HT-29 (cell line): ENCODE measurements at places on chromosomes 7 and 10. TPM values are rescaled to one million over a fixed set of nuclear protein-coding genes. Genes with fewer than 3 reads are reported as not detected.

Gene PHKG1
- total RNA-seq: 1.5 and 1.7 TPM in 2 replicates

Gene POR
- 222 and 263 TPM in 2 replicates for total RNA-seq

Gene PPP1R17
- total RNA-seq: not detected in 2 replicates

Gene SYT15B
- not detected in 2 replicates for total RNA-seq

Gene CLRN3
- 17.7 and 21.5 TPM in 2 replicates for total RNA-seq

Gene GLI3
- not detected in 2 replicates for total RNA-seq

Gene NANOS1
- total RNA-seq: 3.1 and 4.8 TPM in 2 replicates

Gene TBATA
- not detected in 2 replicates for total RNA-seq

- no peak for DNase-seq
Measured at GRCh38 chr7:36296284-36296683, 93.4 kb upstream of the ANLN start.

DNA sequence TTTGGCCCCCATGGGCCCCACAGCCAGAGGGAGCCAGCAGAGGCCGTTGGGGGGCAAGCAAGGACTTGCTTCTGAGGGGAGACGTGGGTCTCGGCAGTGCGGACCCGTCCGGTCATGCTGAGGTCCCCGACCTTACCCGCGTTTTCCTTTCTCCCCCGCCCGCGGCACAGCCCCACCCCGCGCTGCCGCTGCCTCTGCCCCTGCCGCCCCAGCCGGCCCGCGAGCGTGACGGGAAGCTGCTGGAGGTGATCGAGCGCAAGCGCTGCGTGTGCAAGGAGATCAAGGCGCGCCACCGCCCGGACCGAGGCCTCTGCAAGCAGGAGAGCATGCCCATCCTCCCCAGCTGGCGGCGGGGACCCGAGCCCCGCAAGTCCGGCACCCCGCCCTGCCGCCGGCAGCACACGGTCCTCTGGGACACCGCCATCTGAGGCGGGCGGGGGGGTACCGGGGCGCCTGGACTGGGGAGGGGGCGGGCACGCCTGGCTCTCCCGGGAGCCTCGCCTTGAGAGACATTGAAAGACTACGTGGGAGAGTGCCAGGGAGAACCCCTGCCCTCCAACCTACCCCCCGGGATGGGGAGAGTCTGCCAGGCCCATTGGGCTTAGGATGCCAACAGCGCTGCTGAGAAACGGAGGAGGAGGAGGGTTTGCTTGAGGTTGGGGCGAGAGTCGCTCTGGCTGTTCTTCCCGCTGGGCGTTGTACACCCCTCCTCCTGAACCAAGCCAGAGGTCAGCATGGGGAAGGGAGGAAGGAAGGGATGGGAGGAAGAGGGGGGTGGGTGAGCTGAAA lies 9.9 kb downstream of the NYAP1 start:
- DNase-seq: no peak

DNA sequence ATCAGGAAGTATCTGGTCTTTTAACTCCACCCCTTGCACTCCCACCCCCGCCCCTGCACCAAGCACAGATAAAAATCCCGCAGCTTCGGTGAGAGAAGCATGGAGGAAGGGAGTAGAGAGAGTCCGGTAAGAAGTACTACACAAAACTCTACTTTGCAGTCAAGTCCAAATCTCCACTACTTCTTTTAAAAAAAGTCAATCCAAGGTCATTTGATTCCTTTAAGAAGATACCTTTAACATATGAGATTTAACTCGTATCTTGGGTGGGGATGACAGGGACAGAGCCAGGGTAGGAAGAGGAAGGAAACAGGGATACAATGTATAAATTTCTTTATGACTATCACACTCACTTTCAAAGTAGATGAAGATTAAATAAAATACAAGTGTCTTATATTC lies 132.1 kb downstream of the NRBF2 start:
- DNase-seq: peak; percentile 78

GRCh38 chr10:60314069-60314940 lies 75.4 kb downstream of the ANK3 start:
- peak; percentile 43 for DNase-seq

DNA sequence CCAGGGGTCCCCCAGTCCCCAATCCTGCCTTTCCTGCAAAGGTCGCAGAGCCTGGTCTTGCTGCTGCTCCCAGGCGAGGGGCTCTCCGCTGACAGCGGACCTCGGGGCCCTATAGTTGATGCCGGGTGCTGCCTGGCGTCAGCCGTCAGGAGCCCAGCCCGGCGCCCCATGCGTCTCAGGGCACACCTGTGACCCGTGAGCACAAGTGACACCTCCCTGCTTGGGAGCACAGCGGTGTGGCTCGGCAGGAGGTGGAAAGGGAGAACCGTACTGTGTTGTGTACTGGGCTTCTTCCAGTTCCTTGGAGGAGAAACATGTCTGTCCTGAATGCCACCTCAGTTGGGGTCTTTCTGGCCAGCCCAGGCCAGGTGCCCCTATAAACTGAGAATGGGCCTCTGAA lies 56.7 kb downstream of the LHPP start:
- DNase-seq: no peak

GRCh38 chr7:26008428-26008827 lies 143.6 kb upstream of the NFE2L3 start:
- DNase-seq: no peak

GRCh38 chr7:112138325-112138852 lies 67.8 kb downstream of the DOCK4 start:
- DNase-seq: no peak

- DNase-seq: peak; percentile 29
Measured at GRCh38 chr7:83934118-83934734, 260.4 kb downstream of the SEMA3A start.

DNA sequence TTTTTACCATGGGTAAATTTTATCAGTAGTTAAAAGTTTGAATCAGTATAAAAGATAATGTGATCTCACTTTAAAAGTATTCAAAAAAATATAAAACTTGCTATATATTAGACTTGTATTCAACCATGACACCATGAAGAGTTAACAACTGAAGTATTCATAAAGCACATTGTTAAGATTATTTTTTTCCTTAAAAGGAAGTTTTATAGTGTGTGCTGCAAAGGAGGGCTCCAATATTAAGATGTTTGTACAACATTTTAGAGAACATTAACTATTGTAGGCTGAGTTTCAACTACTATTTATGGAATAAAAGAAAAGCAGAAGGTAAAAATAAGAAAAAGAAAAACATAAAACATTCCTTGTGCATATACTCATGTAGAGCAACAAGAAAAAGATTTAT lies 24.5 kb upstream of the CUBN start:
- DNase-seq: no peak

DNA sequence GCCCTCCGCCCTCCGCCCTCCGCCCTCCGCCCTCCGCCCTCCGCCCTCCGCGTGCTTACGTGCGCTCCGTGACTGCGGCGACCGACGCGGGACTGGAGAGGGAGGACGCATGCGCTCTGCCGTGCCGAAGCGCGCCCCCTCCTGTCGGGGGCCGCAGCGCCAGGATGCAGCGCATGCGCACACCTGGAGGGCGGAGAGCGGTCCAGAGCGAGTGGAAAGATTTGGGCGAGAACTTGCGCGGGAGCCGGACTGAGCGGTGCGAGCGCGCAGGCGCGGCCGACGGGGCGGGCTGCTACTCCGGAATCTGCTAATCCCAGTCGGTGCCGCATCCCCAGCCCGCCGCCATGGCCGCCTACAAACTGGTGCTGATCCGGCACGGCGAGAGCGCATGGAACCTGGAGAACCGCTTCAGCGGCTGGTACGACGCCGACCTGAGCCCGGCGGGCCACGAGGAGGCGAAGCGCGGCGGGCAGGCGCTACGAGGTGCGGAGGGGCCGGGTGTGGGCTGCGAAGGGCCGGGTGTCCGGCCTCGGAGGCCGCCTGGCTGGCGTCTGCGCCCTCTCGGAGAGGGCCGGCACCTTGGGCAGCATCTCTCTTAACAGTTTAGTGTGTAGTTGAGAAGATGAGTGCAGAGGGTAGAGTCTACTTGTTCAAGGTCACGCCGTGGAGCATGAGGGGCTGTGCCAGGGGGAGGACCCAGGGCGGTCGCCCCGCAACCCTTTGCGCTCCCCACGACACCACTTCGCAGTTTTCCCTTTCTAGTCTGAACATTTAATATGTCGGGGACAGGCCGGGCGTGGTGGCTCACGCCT lies at the start of gene PGAM1:
PGAM1 (plus strand) TSS at position 228 of the 812 bp plus-strand sequence; CDS start at position 345, 117 bp downstream.
- DNase-seq: peak; percentile 98

DNA sequence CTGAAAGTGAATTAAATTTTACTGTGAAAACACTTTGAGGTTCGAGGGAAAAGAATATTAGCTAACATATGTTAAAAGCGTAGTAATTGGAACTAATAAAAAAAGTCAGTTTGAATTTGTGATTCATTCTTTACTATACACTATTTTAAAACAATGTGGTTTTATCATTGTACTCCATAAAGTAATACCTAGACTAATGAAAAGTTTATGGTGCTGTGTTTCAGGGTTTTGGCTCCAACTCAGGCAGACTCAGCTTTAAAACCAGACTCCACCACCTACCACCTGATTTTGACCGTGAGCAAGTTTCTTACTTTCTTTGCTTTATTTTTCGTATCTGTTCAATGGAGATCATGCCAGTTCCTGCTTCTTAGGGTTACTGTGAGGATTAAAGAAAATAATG lies 9.2 kb upstream of the PRTFDC1 start:
- DNase-seq: no peak

- DNase-seq: no peak
Measured at GRCh38 chr7:157444011-157444842, 107.4 kb downstream of the DNAJB6 start.

- DNase-seq: peak; percentile 91
Measured at GRCh38 chr7:143408686-143409561, at the start of gene EPHA1. Gene EPHA1, minus strand, starts transcription at chr7:143408856. Its CDS starts 51 bp downstream, at chr7:143408805.

DNA sequence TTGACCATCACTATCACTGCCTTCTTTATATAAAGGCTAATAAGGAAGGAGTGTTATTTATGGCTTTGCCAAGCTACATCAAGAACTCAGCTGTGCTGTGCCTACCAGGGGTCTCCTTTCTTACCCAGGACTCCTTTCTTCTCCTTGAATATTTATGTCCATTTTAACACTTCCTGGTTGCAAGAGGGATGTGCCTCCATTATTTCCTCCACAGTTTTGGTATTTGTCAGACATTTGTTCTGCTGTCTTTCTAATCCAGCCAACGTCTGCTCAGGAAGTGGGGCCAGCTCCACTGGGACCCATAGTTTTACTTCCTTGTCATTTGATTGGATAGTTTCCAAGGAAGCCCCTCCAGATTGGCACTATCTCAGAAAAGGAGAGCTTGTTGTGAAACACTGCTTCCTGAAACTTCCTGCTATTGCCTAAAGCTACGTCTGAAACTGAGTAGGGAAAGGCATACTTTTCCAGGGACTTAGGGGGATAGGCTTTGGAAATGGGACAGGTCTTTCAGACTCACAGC lies 6.6 kb upstream of the STRIP2 start:
- DNase-seq: no peak

DNA sequence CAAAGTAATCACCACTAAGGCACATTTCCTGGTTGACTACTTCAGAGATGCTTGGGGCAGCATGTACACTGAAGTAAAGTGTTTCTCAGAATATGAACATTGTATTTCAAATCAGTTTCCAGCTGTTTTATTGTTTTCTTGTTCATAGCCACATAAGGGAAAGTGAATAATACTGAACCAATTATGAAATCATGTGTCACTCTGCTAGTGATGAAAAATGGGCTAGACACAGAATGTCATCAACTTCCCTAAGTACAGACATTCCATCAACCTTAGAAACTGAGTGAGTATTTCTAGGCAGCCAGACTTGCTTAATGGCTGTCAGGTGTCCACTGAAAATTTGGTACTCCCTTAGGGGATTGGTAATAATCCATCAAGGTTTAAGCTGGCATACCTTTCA lies 603.5 kb downstream of the ARL4A start:
- DNase-seq: no peak

DNA sequence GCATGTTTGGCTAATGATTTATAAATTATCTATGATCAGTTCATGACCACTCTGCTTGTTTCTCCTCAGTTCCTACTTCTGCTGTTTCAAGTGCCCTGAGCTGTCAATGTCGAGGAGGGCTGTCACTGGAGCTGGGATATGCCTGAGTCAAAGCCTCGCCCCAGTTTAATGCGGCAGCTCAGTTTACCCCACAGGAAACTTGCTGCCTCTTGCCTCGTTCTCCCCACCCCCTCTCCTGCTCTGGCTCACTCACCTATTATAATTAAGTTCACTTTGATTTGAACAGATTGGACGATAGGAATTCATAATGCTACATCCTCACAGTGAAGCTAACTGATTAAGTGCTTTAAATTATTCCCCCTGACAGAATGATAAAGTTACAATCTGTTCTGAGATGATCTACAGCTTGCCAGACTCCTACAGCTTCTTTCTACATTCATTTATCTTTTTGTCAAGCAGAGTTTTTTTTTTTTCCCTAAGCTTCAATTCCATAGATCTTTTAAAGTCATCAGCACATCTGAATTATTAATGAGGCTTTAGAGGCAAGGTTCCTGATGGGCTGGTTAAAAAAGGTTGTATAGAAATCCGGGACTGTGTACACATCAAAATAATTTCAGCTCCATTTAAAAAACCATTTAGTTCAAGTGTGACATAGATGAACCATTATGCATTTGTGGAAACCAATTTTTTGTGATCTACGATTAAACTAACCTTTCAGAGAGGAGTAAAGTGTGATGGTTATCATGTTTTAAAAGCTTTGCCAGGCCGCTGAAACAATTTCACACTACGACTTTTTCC lies 758.3 kb downstream of the KCNMA1 start:
- DNase-seq: no peak
